ENCODE measurements at places on chromosomes 6 and 20. TPM values are rescaled to one million over a fixed set of nuclear protein-coding genes. Genes with fewer than 3 reads are reported as not detected.

The UBR2 gene
- 37.9 TPM for total RNA-seq

The ID4 gene
- 178 TPM for total RNA-seq

The F13A1 gene
- total RNA-seq = 9.7 TPM

The LY6G6D gene
- total RNA-seq = not detected

The EPHA7 gene
- 1.3 TPM for total RNA-seq

The BMP2 gene
- total RNA-seq = 28.8 TPM

The CFAP61 gene
- total RNA-seq = 0.80 TPM

The FAM217A gene
- total RNA-seq = not detected

The SEMG2 gene
- total RNA-seq = not detected

The PPIL6 gene
- total RNA-seq = 7.9 TPM

The FOXF2 gene
- total RNA-seq = 3.0 TPM

The ADGRB3 gene
- 1.1 TPM for total RNA-seq

The HAO1 gene
- not detected for total RNA-seq

The BEND3 gene
- total RNA-seq = 2.4 TPM

The ANGPT4 gene
- 0.70 TPM for total RNA-seq

The GRM4 gene
- total RNA-seq = not detected

The SNAP25 gene
- 0.52 TPM for total RNA-seq

The MUCL3 gene
- total RNA-seq = not detected
